NCI-H1092 treated with DMSO at 0.1 percent for 48 hours (cell line): ENCODE measurements at places on chromosomes 2 and 18.

- DNase-seq: no peak
Observed at GRCh38 chr2:205967391-205968075, 118.4 kb downstream of the INO80D start.

DNA sequence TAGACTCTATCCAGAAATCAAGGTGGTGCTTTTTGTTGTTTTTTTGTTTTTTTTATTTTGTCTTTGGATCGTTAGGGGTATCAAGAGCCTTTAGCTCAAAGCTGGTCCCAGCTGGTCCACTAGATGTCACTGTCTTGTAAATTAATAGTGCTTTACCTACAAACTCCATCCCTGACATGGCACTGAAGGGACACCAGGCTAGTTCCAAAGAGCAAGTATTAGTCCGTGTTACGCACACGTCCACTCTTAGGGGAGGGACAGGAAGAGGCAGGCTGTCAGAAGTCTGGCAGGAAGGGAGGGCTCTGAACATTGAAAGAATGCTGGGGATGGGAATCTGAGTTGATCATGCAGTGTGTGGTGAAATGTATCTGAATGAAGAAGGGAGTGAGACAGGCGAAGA, 85.9 kb upstream of the CCBE1 start:
- DNase-seq: peak; percentile 59

- DNase-seq: peak; percentile 32
Observed at GRCh38 chr2:29042561-29043075, 31.7 kb downstream of the PCARE start.

DNA sequence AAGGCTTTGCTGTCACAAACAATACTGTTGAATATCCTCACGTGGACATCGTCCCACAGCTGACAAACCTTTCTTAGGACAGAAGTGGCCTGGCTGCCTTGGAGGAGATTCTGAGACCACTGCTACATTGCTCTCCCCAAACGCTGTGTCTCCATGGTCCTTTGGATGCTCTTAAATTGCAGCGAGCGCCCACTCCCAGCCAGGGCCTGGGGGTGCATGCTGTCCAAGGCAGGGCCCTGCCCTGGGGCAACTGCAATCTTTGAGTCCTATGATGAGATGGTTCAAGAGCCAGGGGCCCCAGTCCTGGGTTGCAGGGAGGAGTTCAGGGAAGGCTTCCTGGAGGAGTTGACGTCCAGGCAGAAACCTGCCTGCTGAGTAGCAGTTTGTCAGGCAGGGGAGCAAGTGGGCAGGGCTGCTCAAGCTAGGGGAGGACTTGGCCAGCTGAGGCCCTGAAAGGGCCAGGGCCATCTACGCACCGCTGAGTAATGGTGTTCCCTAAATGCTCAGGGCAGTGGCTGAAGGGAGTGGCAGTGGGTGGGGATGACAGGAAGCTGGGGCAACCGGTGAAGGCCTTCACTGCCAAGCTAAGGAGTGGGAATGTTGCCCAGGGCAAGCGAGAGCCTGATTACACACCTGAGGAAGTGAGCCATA, 10.8 kb upstream of the SDC1 start:
- DNase-seq: no peak

GRCh38 chr2:40367652-40368051, 84.2 kb downstream of the SLC8A1 start:
- DNase-seq: no peak

DNA sequence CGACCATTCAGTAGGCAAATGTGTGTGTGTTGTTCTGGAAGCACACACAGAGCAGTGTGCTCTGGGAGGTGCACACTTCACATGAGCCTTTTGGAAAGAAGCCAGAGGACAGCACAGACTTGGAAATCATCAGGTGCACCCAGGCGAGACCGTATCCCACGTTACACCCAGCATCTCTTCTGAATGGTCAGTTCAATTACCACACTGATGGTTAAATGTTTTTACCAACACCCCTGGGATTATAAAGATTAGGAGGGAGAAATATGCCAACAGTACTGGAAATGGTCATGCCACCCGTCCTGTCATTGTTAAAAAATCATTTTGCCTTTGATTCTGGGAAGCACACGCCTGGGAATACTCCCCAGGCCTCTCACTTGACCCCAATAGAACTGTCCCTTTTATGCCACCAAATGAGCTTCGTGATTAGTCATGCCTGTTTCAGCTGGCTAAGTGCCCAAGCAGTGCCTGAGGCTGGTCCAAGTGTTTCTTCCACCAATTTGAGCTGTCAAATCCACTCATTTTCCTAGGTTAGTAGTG, 183.7 kb downstream of the NRP2 start:
- DNase-seq: peak; percentile 89

- no peak for DNase-seq
Observed at GRCh38 chr18:40048886-40049650, 1906.0 kb upstream of the PIK3C3 start.

DNA sequence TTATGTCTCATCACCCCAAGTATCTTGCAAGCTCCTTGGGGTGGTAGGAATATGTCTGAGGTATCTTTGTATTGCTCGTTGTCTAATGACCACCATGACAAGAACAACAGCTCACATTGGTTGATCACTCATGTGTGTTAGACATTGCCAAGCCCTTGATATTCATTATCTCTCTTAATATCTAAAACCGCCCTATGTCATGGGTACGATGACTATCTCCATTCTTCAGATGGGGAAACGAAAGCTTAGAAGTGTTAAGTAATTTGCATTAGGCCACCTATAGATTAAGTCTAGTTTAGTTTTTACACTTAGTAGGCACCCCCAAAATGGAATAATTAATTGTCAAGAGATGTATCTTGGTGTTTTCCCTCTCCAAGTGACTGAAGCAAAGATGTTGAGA, 57.0 kb downstream of the ICOS start:
- no peak for DNase-seq

GRCh38 chr2:24174851-24175277, at the start of gene FAM228A:
FAM228A (plus strand) TSS chr2:24175053; CDS start chr2:24175481, 428 bp downstream.
- no peak for DNase-seq

DNA sequence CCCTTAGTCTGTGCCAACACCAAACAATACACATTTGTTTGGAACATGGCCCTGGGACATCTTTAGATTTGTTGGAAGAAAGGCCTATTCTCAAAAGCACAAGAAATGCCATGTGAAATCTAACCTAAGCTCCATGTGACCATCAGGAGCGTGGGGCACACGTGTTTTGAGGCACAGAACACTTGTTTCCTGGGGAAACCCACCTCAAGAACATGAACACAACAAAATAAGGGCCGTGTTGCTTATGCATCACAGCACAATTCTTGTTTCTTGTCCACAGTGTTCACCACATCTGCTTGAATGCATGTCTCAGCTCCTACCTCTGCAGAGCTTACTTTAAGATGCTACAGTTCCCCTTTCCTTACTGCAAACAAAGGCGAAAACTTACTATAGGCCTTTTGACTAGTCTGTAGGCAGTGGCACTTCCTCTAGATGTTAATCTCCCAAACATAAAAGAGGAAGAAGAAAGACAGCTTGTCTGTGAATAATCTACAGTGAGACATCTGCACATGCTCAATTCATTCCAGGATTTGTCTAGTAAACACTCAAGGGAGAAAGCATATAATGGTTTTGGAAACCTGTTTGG, 165.0 kb downstream of the ANKRD44 start:
- DNase-seq: no peak

- no peak for DNase-seq
Observed at GRCh38 chr18:26215247-26215970, 10.8 kb upstream of the TAF4B start.

- no peak for DNase-seq
Observed at GRCh38 chr2:46390036-46390435, 89.3 kb upstream of the TMEM247 start.

DNA sequence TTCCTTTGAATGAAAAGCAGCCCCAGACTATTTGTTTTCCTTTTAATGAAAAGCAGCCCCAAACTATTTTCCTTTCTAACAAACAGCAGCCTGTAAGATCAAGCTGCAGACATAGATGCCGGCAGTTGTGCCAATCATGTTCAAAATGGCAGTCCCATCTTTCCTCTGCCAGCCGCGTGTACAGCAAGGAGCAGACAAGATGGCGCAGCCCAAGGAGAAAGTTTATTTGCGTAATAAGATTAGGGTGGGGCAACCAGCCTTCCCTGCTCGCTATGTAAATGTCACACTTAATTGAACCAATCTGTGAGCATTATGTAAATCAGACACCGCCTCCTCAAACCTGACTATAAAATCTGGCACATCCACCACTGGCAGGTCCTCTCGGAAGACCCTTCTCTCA, 226.0 kb downstream of the TGIF1 start:
- DNase-seq: no peak

DNA sequence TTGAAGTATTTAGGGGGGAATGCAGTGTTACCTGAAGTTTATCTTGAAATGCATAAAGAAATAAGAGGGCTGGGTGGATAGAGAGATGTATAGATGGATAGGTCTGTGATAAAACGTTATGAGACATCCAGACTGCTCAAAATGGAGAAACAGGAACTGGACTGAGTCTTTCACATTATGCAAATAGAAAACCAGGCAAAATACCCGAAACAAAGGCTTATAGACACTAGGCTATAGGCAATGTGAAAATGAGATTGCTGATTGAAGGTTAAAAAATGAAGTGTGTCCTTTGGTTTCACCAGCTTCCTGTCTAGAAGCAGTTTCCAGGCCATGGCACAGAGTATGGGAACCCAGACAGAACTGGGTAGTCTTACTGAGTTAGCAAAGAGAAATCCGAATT, 24.9 kb upstream of the SLC3A1 start:
- no peak for DNase-seq

GRCh38 chr18:13290856-13291271, 72.3 kb downstream of the LDLRAD4 start:
- no peak for DNase-seq

- no peak for DNase-seq
Observed at GRCh38 chr2:39455826-39456225, 18.7 kb upstream of the MAP4K3 start.

GRCh38 chr2:110979471-110980338, 141.0 kb upstream of the BCL2L11 start:
- peak; percentile 2 for DNase-seq

- DNase-seq: no peak
Observed at GRCh38 chr2:219551441-219552381, 7.9 kb downstream of the TMEM198 start.

GRCh38 chr2:237539681-237540080, 26.7 kb upstream of the PRLH start:
- no peak for DNase-seq

GRCh38 chr2:208256192-208256782, 1.4 kb upstream of the IDH1 start:
- DNase-seq: no peak

DNA sequence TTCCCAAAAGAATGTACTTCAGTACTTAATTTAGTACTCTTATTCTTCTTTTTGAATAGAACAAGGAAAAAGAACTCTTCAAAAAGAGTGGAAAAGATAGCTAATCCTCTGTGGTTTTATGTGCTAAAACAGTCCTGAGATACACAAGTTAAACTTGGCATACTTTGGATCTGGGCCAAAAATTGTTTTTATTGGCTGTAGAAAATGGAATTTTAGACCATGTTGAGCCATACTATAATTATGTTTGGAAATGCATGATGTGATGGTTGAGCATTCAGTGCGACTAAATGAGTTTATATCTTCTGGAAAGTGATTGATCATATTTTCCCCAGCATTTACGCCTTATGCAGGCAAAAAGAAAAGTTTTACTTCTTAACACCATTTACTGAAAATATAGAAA, 18.0 kb upstream of the PDE1A start:
- no peak for DNase-seq

DNA sequence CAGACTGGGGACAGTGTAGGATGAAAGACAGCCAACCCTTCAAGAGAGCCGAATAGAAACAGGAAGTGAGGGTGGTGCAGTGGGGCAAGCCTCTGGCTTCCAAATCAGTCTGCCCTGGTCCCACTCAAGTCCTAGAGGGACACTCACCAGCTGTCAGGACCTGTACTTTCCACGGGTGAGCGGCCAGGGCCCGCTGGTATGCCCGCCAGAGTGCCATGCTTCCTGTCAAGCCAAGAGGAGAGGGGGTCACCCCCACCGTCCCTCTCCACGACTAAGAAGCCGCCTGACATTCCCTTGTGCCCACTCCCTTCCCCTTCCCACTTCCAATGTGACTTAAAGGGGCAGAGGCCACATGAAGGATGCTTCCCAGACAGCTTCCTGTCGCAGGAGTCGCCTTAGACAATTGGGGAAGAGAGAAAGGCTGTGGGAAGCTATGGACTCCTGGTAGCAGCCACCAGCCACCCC, 564 bp downstream of the MPV17 start:
- no peak for DNase-seq

DNA sequence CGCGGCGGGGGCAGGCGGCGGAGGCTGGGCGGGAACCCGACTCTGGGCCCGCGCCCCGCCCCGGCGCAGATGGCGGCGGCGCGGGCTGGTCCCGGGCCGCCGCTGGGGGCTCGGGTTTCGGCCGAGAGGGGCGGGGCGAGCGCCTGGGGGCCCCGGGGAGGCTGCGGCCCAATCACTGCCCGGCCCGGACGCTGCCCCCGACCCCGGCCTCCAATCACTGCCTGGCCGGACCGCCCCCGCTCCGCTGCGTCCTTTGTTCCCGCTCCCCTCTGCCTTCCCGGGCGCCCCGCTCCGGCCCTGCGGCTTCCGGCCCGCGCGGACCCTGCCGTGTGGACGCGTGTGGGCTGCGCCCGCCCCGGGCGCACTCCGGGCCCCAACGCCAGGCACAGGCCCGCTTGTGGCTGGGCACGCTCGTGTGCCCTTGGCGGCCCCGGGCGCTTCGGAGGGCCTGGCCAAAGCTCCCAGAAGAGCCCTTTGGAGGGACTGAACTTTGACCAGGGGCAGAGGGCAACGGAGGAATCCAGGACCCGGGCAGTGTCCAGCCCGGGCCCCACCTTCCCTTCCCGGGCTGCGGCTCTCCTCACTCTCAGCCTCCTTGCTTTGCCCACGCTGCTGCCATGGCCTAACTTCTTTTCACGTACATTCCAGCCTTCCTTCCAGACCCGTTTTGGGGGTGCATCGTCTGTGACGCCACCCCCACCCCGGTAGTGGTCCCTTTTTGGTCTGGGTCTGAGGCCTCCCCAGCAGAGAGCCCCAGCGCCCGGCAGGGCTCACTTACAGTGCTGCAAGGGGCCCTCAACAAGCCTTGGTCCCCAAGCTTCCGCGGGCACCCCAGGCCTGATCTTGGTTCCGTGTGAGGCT, 27.1 kb upstream of the PTMA start:
- no peak for DNase-seq

GRCh38 chr2:72113847-72114692, 33.6 kb downstream of the CYP26B1 start:
- no peak for DNase-seq

GRCh38 chr18:1875219-1875618, 696.1 kb downstream of the METTL4 start:
- DNase-seq: no peak

GRCh38 chr2:66170744-66171330, 264.1 kb upstream of the MEIS1 start:
- DNase-seq: no peak

DNA sequence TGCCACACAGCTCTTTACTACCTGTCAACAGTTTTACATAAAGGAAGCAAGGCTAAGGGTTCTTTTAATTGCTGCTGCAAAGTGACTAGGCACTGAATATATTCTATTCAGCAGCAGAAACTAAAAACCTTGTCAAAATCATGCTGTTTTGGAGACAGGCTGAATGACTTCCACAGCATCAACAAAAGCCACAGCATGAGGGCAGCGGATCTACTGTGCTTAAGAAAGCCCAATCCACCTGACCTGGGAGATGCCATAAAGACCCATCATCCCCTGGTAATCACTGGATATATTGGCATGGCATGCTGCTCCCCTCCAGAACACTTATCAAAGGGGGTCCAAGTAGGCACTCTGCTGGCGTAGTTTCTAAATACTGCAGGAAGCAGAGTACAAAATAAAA, 715.1 kb upstream of the SLC8A1 start:
- DNase-seq: no peak
